ENCODE measurements at places on chromosomes 12 and 14.
A peak's percentile ranks its signal among the peaks of the same experiment; 100 is the strongest.

GRCh38 chr14:71776471-71777360 is 155.5 kb upstream of the RGS6 start:
- peak; percentile 37 for DNase-seq

GRCh38 chr14:64294672-64295413 is 672 bp upstream of the ESR2 start:
- DNase-seq = peak; percentile 94

GRCh38 chr14:93709249-93709648 is 79.0 kb downstream of the PRIMA1 start:
- no peak for DNase-seq

GRCh38 chr14:66979101-66979974 is 209.9 kb upstream of the GARIN2 start:
- peak; percentile 17 for DNase-seq

DNA sequence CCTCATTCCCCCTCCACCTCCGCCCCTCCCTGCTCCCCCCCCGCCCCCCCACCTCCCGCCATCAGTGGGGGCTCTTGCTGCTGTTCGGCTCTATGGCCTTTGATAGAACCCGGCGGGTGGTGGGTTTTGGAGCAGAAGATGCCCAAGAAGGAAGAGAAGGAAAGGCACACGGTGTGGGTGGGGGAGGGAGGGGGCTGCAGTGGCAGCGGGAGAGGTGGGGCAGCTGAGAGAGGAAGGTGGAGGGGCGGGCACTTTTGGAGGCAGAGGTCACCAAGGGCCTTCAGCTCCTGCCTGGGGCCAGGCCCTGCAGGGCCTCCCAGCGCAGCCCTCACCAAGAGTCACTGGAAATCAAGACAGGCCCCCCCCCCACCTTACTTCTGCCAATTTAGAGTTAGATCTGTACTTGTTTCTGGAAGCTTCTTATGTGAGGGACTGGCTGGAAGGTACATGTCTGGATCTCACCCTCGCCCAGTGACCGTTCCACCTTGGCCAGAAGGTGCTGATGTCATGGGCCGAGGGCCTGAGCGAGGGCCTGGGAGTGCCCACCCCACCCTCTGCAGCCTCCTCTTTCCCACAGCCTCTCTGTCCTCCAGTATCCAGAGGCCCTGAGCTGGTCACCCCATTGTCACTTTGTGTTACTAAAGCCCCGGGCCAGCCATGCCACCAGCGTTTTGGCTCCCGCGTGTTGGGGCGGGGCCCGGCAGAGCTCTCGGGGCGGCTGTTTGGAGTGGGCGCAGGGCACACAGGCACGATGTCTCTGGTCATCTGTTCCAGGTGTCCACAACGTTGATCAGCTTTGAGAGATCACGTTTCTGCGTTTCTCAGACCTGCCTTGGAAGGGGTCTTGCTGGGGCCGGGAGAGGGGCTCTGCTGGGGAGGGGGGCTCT is 153.9 kb downstream of the KIF26A start:
- DNase-seq = no peak

GRCh38 chr12:22974865-22975264 is 349.9 kb downstream of the ETNK1 start:
- no peak for DNase-seq

GRCh38 chr14:58119381-58119780 is 32.6 kb downstream of the ARMH4 start:
- DNase-seq = no peak

GRCh38 chr12:31325877-31326631 is at the start of gene SINHCAF:
SINHCAF (minus strand) TSS chr12:31326150; CDS start chr12:31298204, 27,946 bp downstream.
- DNase-seq = peak; percentile 100

DNA sequence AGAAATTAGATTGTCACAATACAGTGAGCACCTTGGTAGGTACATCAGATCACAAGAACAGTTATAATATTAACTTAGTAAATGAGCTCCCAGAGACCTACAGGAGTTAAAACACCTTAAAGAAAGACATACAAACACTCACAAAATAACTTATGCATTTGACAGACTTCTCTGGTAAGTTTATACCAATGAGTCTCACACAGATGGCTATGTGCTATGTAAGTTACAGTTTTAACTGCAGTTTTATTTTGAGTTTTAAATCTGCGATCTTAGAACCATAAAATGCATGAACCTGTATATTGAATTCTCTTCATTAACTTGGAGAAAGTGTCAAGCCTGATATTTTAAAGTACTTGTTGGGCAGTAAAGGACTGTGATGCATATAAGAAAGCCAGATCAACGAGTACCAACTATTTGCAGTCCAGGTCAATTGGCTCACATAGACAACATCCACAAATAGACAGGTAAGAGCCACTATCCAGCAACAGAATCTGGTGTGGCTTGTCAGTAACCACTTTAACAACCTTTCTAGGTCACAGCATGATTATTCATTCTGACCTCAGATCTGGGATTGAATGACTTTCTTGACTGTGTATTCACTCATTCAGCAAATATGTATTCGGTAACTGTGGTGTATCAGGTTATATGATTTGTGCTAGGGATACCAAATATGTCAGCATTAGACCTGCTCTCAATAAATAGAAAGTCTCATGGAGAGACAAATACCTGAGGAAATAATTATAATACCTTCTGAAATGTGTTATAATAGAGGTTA is 856.6 kb upstream of the MGAT4C start:
- DNase-seq = no peak

GRCh38 chr12:53736592-53736991 is 9.3 kb upstream of the CALCOCO1 start:
- no peak for DNase-seq

DNA sequence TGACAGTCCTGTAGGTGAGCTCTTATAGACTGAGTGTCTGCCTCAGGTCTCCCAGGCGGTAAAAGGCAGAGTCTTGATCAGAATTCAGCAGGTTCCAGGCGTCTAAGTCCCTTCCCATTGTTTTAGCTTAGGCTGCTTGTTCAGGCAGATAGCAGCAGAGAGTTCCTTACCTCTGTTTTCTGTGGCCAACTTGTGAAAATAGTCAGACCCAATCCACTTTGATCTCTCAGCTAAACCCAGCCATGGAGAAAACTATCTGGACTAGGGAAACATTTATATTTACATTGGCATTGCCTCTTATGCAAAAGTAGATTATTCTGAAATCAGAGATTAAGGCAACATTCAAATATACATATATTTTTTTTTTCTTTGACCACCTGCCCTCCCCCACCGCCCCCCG is 21.4 kb downstream of the CCDC62 start:
- no peak for DNase-seq

- DNase-seq = no peak
Observed at GRCh38 chr12:67451206-67451605, 182.0 kb downstream of the CAND1 start.

DNA sequence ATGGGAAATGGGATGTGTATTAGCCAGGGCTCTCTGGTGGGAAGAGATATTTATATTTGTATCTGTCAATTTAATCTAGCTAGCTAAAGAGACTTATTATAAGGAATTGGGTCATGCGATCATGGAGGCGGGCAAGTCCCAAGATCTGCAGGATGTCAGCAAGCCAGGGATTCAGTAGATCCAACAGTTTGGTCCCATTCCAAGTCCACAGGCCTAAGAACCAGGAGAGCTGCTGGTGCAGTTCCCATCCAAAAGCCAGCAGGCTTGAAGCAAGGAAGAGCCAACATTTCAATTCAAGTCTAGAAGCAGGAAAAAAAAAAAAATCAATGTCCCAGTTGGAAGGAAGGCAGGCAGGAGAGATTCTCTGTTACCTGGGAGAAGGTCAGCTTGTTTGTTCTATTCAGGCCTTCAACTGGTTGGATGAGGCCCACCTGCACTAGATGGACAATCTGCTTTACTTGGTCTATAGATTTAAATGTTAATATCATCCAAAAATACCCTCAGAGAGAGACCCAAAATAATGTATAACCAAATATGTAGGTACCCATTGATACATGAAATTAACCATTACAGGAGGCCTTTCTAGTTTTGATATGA is 60.7 kb upstream of the BCAT1 start:
- DNase-seq = no peak

GRCh38 chr12:70831543-70831942 is 89.0 kb downstream of the PTPRR start:
- DNase-seq = no peak

- DNase-seq = no peak
Observed at GRCh38 chr12:1517007-1517406, 77.4 kb downstream of the FBXL14 start.

GRCh38 chr12:56029666-56030293 is 8.9 kb downstream of the IKZF4 start:
- peak; percentile 63 for DNase-seq

DNA sequence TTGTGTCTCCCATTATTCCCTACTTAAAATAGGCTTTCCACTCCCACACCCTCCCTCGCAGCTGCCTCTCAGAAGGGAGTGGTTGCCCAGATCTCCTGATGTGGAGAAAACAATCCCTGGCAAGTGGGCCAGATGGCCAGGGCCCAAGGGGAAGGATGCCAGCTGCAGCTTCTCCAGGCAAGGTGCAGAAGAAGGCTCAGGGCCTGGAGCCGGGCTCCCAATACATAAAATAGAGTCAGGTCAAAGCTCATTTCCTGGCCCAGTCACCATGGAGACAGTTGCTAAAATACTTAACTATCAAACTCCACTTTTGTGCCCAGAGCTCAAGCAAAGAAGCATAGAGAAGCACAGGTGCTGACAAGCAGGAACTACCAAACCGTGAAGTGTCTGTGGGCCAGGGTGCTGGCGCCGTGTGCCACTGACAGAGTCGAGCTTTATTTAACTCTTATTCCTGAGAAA is 45.7 kb upstream of the ITPR2 start:
- DNase-seq = no peak

GRCh38 chr12:24378548-24379407 is 429.3 kb upstream of the SOX5 start:
- DNase-seq = no peak

Measured in activated CD4-positive, alpha-beta T cell treated with anti-CD3 and anti-CD28 coated beads for 36 hours (primary cell).